ENCODE measurements at places on chromosomes 7 and 10.

GRCh38 chr7:110921595-110922151, 169.3 kb upstream of the LRRN3 start:
- no peak for DNase-seq

GRCh38 chr10:56605051-56605450, 244.0 kb upstream of the ZWINT start:
- DNase-seq, result no peak

- DNase-seq, result no peak
Measured at GRCh38 chr10:61135276-61135721, 191.3 kb upstream of the RHOBTB1 start.

GRCh38 chr10:27624941-27625340, 120.7 kb downstream of the MKX start:
- DNase-seq, result no peak
